ENCODE measurements at places on chromosomes 7 and 10. TPM values are rescaled to one million over a fixed set of nuclear protein-coding genes. Genes with fewer than 3 reads are reported as not detected.

DNA sequence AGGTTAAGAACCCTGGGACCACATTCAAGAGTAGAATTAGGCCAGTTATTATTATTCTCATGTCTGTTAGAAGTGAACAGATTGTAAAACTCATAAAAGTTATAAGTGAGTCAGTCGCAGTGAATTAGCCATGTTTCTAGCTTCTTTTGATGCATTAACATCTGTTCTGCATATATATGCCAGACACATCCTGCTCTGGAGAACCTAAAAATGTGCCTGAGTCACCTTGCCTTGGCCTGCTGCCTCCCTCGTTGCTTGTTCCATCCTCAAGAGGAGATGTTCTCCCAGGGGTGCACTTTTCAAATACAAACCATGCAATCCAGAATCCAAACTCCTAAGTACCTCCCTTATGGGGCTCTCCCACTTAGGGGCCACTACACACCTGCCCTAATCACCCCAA, 14.8 kb downstream of the TSPAN12 start:
- DNase-seq, result no peak

GRCh38 chr7:29249860-29250259, 55.3 kb downstream of the CHN2 start:
- DNase-seq, result no peak

- DNase-seq, result no peak
Measured at GRCh38 chr10:103062854-103063590, 130.1 kb downstream of the NT5C2 start.

DNA sequence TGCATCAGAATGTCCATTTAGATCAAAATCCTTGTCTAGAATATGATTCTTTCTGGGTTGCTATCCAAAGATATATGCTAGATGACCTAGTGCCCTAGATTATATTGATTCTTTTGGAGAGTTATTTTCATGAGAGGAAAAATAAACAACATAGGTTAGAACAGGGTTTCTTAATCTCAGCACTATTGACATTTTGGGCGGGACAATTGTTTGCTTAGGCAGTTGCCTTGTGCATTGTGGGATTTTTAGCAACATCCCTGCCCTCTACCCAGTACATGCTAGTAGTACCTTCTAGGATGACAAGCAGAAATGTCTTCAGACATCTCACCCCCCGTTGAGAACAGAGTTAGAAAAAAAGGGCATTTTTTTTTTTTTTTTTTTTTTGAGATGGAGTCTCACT, 25.1 kb upstream of the LAMB1 start:
- DNase-seq, result no peak

DNA sequence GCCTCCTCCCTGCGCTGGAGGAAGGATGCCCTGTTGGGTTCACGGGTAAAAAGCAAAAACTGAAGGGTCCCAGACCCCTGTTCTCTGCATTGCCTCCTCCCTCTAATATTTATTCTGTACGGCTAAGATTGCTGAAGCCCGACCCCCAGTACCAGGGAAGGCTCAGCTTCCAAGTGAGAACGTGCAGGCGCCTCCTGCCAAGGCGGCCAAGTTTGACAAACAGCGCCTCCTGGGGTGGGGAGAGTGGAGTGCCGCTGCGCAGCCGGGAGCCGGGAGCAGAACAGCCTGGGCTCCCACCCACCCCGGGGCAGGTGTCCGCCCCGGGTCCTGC, 4.7 kb upstream of the EBF3 start:
- no peak for DNase-seq

XRCC2 gene
- 6.8 TPM for total RNA-seq

DNA sequence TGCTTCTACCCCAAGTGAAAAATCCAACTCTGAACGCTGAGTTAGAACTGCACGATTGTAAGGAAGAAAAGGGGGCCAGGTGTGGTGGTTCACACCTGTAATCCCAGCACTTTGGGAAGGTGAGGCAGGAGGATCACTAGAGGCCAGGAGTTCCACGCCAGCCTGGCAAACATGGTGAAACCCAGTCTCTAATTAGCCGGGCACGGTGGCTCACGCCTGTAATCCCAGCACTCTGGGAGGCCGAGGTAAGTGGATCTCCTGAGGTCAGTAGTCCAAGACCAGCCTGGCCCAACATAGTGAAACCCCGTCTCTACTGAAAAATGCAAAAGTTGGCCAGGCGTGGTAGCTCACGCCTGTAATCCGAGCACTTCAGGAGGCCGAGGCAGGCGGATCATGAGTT, 9.0 kb downstream of the GUSB start:
- DNase-seq, result no peak
